ENCODE measurements at places on chromosomes 12 and 14.

DNA sequence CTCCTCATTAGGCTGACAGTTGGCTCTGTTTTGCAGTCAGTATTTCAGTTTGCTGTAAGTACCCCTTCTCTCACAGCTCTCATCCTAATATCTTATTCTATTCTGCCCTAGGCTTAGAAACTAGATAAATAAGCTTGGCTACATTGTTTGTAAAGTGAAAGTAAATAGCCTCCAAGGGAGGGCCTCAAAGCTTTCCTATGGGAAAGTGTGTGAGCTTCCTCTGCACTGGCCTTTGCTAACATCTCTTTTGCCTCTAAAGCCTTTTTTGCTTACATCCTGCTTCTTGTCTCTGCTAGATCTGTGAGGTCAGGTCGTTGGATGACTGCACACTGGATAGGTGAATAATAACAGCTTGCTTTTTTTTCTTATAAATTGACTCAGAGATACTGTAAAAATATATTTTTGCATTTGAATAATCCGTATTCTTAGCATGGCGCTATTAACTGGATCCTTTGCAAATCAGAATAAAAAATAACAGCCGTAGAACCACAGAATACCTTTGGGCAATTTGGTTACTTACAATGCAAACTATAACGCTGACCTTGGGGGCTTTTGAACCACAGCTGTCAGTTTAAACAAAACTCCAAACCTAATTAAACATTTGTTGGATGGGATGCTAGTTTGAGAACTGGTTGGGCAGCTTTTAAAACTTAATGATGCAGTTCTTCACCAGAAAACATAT is 55.1 kb downstream of the TTC6 start:
- DNase-seq, result peak; percentile 3

- no peak for DNase-seq
Observed at GRCh38 chr12:55705782-55706402, 1.8 kb downstream of the ITGA7 start.

- no peak for DNase-seq
Observed at GRCh38 chr14:91258011-91258618, 13.6 kb upstream of the GPR68 start.

GRCh38 chr12:116708826-116709756 is 28.8 kb downstream of the SPRING1 start:
- DNase-seq, result no peak

DNA sequence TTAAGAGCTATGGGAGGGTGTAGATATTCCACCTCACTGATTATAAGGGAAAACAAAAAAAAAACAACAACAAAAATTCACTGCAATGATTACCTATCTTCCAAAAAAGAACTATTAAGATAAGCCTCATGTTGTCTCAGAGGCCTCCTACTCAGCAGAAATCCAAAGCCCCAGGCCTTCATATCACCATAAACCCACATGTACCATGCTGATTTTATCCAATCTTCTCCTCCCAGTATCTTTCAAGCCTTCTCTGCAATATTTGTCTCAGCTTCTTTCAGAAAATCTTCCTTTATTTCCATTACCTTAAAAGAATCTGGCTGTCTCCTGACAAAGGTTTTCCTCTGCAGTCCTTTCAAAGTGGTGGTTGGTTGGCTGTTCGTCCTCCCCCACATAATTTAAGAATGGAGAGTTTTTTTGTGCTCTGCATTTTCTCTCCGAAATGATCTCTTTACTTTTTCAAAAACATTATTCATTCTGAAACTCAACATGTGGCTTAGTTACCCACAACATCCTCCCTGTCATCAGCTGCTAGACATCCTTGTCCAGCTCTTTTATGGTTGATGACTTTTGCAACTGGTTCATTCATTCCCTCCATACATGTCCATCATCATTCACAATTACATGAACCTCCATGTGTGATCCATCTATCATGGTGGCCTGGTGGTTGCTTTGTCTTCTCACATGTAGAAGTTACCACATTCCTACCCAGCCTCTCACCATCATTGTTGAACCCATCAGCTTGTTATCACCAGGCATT is 2.9 kb upstream of the EPYC start:
- no peak for DNase-seq

DNA sequence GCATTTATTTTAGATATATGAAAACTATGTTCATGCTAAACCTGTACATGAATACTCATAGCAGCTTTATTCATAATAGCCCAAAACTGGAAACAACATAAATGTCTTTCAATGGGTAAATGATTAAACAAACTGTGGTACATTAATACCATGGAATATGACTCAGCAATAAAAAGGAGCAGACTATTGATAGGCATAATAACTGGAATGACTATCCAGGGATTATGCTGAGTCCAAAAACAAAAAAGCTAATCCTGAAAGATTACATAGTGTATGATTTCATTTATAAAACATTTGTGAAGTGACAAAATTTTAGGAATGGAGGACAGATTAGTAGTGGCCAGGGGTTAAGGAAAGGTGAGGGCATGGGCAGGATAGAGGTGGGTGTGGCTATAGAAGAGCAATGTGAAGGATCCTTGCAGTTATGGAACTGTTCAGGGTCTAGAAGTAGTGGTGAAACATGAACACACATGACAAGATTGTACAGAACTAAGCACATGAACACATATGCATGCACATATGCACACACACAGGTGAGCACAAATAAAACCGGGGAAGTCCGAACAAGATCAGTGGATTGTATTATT is 61.1 kb upstream of the CDKN3 start:
- no peak for DNase-seq

DNA sequence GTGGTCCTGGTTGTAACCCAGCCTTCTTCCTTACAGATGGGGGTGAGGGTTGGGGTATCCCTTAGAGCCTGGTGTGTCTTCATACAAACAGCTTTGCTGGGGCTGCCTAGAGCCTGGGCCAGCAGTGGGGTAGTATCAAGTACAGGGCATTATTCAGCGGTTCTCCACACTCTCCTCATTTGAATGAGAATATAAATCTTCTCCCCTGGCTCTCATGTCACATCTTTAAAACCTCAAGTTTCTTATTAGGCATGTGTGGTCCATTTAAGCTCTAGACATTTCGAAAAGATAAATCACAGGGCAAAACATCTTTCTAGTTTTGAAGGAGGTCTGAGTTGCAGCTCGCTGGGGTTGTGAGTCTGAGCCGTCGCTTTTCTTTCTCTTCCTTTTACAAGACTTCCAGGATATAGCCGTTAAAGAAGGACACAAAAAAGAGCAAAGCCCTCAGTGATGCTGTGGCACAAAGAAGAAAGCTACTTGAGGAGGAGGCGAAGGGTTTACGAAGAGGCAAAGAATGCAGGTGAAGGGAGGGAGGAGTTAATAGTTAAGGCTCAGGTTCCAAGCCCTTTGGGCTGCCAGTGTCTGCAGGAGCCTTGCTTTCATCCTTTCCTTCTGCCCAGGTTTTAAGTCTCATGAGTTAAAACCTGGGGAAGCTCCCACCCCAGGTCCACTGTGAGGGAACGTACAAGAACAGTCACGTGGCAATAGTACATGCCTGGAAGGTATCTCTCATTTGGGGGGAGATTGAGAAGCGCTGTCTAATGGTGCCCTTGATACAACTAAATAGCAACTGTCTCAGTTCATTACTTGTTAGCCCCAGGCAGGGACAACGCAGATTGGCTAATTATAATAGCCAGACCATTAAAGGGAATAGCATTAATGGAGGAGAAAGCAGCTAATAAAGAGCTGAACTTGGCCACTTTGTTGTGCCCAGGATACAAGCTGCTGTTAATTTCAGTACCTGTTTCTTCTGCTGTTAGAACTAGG is 94.2 kb downstream of the ETV6 start:
- no peak for DNase-seq

DNA sequence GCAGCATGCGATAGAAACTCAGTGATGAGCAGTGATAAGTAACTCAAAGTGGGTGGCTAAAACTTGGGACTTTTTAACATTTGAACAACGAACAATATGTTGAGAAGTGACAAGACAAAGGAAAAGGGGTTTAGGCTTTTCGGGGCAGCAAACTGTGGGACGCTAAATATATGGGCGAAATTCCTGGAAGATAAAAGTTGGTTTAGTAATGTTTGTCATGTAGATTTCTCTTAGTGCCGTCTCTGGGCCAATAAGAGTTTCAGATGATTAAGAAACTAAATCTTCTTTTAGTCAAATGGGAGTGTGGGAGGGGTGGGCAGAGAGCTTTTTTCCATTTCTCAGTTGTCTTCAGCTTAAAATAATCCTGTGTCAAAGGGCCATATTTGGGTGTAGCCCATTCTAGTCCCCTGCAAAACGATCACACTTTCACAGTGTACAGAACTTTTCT is 41.7 kb upstream of the FUT8 start:
- no peak for DNase-seq

DNA sequence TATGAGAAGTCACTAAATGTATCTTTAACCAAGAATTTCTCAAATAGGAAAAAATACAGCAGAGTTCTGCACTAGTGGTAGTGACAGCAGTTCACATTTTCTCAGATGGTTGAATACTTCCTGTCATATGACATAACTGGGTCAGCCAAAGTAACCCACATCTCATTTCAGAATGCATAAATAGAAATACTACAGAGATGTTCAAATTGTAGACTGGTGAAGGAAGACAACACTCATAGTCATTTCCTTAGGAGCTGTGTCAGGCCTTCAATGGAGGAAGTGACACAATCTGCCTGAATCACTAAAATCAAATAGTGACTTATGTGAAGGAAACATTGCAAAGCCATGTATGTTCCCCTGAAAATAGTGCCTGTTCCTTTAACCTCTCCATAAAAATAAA is 32.4 kb downstream of the FERMT2 start:
- peak; percentile 20 for DNase-seq

GRCh38 chr14:70890826-70891659 is 16.2 kb upstream of the PCNX1 start:
- DNase-seq, result no peak

- DNase-seq, result peak; percentile 52
Observed at GRCh38 chr14:100246809-100247428, 8.0 kb downstream of the YY1 start.

DNA sequence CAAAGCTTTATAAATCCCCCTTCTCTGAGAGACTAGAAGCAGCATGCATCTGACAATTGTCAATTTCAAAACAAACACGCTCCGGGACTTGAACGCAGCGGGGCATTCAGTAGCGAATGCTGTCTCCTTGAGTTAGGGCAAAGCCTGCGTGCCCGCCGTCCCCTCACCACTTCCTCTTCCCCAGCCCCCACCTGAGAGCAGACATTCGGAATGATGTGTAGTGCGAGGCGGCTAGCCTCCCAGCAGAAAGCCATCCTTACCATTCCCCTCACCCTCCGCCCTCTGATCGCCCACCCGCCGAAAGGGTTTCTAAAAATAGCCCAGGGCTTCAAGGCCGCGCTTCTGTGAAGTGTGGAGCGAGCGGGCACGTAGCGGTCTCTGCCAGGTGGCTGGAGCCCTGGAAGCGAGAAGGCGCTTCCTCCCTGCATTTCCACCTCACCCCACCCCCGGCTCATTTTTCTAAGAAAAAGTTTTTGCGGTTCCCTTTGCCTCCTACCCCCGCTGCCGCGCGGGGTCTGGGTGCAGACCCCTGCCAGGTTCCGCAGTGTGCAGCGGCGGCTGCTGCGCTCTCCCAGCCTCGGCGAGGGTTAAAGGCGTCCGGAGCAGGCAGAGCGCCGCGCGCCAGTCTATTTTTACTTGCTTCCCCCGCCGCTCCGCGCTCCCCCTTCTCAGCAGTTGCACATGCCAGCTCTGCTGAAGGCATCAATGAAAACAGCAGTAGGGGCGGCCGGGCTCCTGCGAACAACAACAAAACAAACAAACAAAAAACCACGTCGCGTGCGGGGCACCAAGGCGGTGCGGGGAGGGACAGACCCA is 2.2 kb downstream of the PRMT8 start:
- DNase-seq, result no peak

DNA sequence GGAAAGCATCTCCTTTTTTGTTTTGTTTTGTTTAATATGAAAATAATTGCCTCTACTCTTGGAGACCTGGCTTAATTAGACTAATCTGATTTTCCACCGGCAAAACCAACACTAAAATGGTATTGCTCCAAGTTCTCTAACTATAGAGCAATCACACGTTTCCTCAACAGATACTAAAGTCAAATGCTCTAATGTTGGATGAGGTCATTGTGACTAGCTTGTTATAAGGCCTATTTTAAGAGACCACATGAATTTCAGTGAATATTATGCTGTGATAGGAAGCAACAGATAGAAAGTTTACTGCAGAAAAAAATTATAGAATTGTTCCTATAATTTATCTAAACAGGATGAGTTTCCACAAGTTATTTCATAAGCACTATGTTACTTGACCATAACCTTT is 3.3 kb upstream of the CCDC196 start:
- no peak for DNase-seq

- no peak for DNase-seq
Observed at GRCh38 chr12:72203764-72204335, 68.3 kb upstream of the TRHDE start.

GRCh38 chr12:125989696-125990095 is 924.5 kb downstream of the AACS start:
- DNase-seq, result no peak

- DNase-seq, result no peak
Observed at GRCh38 chr12:118853634-118854033, 127.7 kb upstream of the SRRM4 start.

GRCh38 chr14:49924852-49925251 is 32.0 kb downstream of the ARF6 start:
- DNase-seq, result no peak

GRCh38 chr14:59321626-59321949 is 133.1 kb downstream of the DAAM1 start:
- DNase-seq, result no peak

DNA sequence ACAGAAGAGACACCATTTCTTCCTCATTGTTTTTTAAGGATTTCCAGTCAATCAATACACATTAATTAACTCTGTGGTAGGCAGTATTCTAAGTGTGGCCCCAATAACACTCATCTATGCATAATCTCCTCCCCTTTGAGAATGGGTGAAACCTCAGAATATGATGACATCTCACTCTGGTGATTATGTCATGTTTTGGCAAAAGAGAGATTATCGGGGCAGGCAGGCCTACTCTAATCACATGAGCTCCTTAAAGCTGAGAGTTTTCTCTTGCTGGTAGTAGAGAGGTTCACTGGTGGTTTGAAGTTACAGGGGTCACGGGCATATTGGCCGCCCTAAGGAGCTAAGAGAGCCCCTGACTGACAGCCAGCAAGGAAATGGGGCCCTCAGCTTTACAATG is 7.1 kb upstream of the LGMN start:
- DNase-seq, result no peak

DNA sequence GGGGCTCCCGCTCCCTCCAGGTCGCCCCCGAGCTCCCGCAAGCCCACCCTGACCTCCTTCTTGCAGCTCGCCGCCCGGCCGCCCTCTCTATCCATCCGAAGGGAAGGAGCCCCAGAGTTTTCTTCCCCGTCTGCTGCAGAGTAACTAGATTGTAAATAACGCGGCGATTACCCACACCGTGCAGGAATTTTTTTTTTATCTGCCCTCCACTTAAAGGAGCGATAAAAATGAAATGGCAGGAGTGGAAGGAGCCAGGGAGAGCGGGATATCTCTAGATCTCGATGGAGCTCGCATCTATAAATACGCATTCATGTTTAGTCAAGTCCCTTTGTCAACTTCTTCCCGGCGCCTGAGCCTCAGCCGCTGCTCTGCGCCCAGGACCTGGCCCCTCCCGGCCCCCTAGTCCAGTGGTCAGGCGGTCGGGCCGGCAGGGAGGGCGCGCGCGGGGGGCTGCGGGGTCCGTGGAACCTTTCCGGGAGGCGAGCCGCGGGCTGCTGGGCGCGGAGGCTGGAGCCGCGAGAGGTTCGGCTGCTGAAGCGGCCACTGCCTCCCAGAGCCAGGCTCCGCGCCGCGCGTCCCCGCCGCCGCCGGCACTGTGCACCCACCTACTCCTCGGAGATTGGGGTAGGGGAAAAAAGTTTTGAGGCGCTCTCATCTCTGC is 386.0 kb downstream of the BCAT1 start:
- DNase-seq, result peak; percentile 61

- no peak for DNase-seq
Observed at GRCh38 chr12:82517027-82517426, 158.7 kb downstream of the METTL25 start.

GRCh38 chr14:20809917-20810316 is 7.3 kb upstream of the RNASE1 start:
- DNase-seq, result no peak
